Uterus (tissue), 4 donors: ENCODE measurements at places on chromosomes 12 and 14. TPM values are rescaled to one million over a fixed set of nuclear protein-coding genes. Genes with fewer than 3 reads are reported as not detected.

Gene CLECL1
- total RNA-seq, result 1.9 TPM

Gene CARMIL3
- total RNA-seq, result 0.48 TPM

Gene IL26
- total RNA-seq, result not detected

Gene MCRS1
- total RNA-seq, result 53.7 TPM

Gene HCAR1
- total RNA-seq, result 3.3 TPM

Gene RPS6KL1
- total RNA-seq, result 0.26 TPM

Gene TUNAR
- total RNA-seq, result 4.2 TPM

Gene AQP2
- not detected for total RNA-seq

Gene CABP1
- 6.4 TPM for total RNA-seq
